ENCODE measurements at places on chromosomes 6 and 20. TPM values are rescaled to one million over a fixed set of nuclear protein-coding genes. Genes with fewer than 3 reads are reported as not detected.

Gene GRM1
- not detected for total RNA-seq

Gene SNAP25
- not detected for total RNA-seq

Gene XKR7
- not detected for total RNA-seq

Gene PDE7B
- total RNA-seq = 0.58 TPM

Gene PLG
- total RNA-seq = not detected

Gene COL12A1
- 0.09 TPM for total RNA-seq

Gene TUBB1
- not detected for total RNA-seq

Gene PTPRT
- not detected for total RNA-seq

Gene BPIFA1
- total RNA-seq = not detected

Gene TFAP2D
- total RNA-seq = not detected

Gene GRIK2
- not detected for total RNA-seq

Gene C6orf15
- total RNA-seq = not detected

Gene MOG
- not detected for total RNA-seq

Gene FNDC1
- total RNA-seq = not detected

Gene KIF6
- 0.14 TPM for total RNA-seq

Gene NFKBIE
- total RNA-seq = 13.3 TPM

Gene HDGFL1
- total RNA-seq = not detected

Gene ENPP3
- total RNA-seq = 0.49 TPM

Gene GABRR2
- 0.40 TPM for total RNA-seq

Gene CAGE1
- total RNA-seq = 0.11 TPM

Gene HRH3
- not detected for total RNA-seq

Gene CYP39A1
- total RNA-seq = not detected

Gene PLTP
- total RNA-seq = 8.6 TPM

Gene FAM209B
- not detected for total RNA-seq

Gene ADGRB3
- not detected for total RNA-seq

Gene BTBD3
- total RNA-seq = 4.9 TPM

Gene PACRG
- total RNA-seq = not detected

Gene ROS1
- total RNA-seq = not detected

Gene PGC
- not detected for total RNA-seq

Gene NNAT
- 0.47 TPM for total RNA-seq

Gene DNAH8
- total RNA-seq = not detected

Gene HLA-G
- total RNA-seq = 3.0 TPM

Gene C6orf163
- total RNA-seq = 1.3 TPM

Gene MRPS18B
- 109 TPM for total RNA-seq

Gene SRMS
- total RNA-seq = not detected

Gene COL19A1
- total RNA-seq = 0.14 TPM

Gene DDX43
- 0.31 TPM for total RNA-seq

Gene SIRPB1
- 0.92 TPM for total RNA-seq

Gene PRDM1
- 24.6 TPM for total RNA-seq

Gene CRISP3
- not detected for total RNA-seq

Gene ADGRF4
- total RNA-seq = not detected

Gene ACSS1
- 18.2 TPM for total RNA-seq

Gene MATN4
- 0.74 TPM for total RNA-seq

Gene VPS16
- total RNA-seq = 34.5 TPM

Gene ZSCAN23
- total RNA-seq = 1.6 TPM

Gene ARHGAP40
- not detected for total RNA-seq

Gene KIZ
- 13.2 TPM for total RNA-seq

Gene BTNL2
- not detected for total RNA-seq

Gene ZBTB12
- 1.8 TPM for total RNA-seq

Gene ATP6V1G2
- total RNA-seq = 1.1 TPM

Gene FOXQ1
- not detected for total RNA-seq

Gene MYH7B
- total RNA-seq = 0.38 TPM

Gene RBPJL
- total RNA-seq = not detected
